ENCODE measurements at places on chromosomes 2 and 18.

- no peak for DNase-seq
Observed at GRCh38 chr2:150482667-150483400, 4.6 kb downstream of the RND3 start.

DNA sequence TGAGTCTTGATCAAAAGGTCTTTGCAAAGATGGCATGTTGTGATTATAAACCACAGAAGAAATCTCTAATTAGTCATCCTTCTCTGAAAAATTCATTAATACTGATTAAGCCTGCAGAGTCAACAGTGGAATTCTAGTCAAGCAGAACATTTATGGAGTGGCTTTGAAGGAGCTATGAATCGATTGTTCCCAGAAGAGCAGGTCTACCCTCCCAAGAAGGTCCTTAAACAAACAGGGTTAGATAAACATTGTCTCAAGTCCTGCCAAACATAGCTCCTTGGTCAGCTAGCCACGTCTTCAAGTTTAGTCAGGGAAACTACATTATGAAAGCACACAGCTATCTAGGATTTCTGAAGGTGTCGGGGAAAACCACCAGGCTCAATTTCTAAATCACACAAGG lies 88.9 kb downstream of the ITGA4 start:
- no peak for DNase-seq

- DNase-seq: no peak
Observed at GRCh38 chr2:14569294-14569693, 63.2 kb upstream of the LRATD1 start.

DNA sequence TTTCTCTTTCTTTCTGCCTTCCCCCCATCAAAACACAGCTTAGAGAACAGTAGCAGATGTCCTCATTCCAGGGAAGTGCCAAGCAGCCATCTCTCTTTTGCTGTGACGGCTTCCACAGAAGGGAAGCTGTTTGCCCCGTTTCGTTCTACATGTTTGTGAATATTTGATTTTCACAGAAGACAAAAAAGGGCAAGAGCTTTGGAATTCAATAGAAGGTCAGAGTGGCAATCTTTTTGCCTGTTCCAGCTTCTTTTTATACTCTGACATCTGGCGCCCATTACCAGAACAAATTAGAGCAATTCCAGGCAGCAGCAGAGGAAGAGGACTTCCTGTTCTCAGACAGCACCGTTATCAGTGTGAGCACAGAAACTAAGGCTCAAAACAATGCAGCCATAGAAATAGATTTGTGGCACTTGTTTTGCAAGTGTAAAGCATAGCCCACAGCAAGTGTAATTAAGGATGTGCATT lies 79.0 kb upstream of the CDH19 start:
- no peak for DNase-seq

GRCh38 chr2:230887342-230887741 lies 22.6 kb downstream of the ITM2C start:
- DNase-seq: no peak

DNA sequence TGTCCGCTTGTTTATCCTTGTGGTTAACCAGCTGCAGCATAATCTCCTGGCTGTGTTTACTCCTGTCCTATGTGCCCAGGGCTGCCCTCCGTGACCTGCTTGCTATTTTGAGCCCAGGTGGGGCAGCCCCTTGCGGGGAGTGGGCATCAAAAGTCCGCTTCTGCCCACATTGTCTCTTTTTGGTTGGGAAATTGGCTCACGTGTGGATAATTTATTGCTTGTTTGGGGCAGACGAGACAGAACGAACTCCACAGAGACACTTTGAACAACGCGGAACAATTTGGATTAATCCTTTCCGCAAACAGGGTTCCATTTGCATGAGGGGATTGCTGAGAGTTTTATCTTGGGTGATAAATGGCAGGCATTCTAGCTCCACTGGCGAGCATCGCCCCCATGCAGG lies 8.1 kb upstream of the CXCR4 start:
- no peak for DNase-seq

- DNase-seq: no peak
Observed at GRCh38 chr2:47508641-47509040, 105.7 kb downstream of the MSH2 start.

DNA sequence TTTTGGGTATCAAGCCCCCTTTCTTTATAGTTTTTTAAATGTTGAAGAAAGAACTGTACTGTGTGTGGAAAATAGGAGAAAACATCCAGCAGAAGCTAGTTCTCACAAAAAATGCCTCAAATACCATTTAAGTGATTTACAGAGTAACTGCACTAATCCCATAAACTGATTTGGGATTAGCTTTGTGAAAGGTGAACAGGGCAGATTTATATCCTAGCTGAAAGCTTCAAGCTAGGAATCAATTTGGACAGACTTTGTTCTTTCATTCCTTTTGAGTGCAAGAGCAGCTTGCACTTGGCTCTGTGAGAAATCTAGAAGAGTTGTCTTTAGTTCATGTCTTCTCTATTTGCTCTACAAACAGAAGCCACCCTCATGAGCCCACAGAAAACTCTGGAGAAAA lies 183.9 kb upstream of the VRK2 start:
- DNase-seq: no peak

GRCh38 chr18:49112664-49113063 lies 161.9 kb upstream of the SMAD7 start:
- no peak for DNase-seq

DNA sequence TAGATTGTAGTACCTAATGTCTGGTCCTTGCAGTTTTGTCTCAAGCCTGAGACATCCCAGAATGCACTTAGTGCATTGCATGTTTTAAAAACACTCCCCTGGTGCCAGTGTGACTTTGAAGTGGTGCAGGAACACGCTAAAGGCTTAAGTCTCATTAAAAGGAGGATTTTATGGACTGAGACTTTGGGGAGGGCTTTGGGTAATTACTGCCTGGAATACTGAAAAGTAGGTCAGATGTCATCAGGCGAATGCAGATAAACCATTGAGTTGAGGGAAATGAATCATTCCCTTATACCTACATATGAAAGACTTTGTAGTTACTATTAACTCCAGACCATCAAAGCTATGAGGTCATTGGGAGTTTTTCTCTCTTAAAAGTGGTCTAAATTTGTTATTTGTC lies 3.0 kb upstream of the OSBPL1A start:
- no peak for DNase-seq

DNA sequence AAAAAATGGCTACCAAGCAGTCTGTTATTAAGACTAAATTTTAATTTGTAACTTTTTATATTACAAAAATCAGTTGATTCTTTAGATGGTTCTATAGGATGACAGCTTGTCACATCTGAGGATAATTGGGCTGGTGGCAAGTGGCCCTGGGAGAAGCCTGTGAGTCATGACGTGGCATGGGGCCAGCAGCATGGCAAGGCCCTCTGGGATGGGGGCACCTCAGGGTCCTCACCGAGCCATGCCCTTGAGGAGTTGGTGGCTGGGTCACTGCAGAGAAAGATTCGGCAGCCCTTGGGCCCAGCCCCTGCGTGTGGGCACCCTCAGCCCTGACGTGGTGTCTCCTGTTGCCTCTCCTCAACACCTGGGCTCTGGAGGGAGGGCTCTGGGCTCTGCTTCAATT lies 49.7 kb downstream of the STK25 start:
- no peak for DNase-seq

GRCh38 chr2:120817956-120818325 lies 82.3 kb downstream of the GLI2 start:
- no peak for DNase-seq

- no peak for DNase-seq
Observed at GRCh38 chr18:42185486-42185885, 230.5 kb downstream of the PIK3C3 start.

- no peak for DNase-seq
Observed at GRCh38 chr2:154133823-154134222, 262.1 kb downstream of the GALNT13 start.

- no peak for DNase-seq
Observed at GRCh38 chr2:223545830-223546229, 56.3 kb downstream of the SCG2 start.

DNA sequence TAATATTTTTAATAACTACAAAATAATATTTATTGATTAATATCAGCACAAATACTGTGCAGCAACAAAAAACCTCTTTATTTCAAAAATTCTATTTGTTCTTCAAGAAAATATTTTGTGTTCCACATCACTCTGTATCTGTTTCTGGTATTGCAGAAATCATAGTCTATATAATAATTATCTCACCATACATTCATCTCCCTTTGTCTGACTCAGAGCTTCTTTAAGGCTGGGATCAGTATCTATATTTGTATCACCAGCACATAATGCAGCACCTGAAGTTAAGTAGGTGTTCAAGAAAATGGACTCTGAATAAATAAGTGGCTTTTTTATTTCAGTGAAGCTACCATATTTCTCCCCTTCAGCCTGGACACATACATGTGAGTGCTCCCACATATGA lies 1.6 kb upstream of the MARCHF4 start:
- no peak for DNase-seq

DNA sequence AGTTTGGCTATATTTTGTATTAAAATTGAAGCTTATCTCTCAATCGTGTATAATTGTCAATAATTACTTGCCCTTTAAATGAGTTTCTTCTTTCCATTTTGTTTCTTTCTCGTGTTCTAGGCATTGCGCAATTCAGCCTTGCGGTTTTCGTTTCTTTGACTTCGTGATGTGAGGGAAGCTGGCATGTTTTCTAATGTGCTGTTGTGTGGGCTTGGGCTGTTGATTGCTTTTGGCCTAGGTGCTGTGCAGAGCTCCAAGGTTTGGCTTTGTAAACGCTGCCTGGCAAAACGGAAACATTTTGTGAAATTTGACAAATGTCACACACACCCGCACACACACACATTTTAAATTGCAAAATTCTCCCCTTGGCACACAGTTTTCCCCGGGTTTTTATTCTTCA lies 242.6 kb upstream of the TCF4 start:
- no peak for DNase-seq

DNA sequence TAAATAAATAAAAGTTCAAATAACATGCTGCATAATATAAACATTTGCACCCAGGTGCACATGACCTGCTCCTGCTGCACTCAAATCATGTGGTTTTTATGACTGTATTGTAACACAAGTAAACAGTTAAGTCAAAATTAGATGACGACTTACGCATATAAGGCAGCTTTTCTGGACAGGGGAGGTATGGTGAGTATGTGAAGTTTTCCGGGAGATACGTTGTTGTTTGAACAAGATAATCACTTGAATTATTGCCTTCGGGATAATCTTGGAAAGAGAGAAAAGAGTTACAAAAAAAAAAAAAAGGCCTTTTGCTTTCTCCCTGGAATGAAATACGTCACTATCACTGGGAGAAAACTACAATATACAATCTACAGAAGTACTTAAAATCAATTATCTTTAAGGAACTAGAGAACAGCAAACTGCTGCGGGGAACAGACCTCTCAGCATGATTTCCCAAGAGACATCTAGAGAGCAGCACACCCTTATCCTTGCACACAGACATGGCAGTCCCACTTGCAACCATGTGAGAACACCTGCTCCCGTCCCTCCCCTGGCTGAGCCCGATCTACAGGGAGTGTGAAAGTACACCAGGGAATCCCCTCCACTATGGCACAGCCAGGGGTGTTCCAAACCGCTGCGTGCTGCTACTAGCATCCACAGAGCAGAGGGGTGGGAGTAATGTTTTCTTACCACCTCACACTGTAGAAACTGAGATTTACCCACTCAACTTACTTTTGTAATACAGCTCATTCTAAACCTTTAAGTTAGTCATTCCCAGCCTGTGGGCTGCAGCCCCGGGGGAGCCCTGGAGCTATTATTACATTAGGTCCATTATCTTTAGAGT lies 26.3 kb downstream of the B4GALT6 start:
- DNase-seq: peak; percentile 57

DNA sequence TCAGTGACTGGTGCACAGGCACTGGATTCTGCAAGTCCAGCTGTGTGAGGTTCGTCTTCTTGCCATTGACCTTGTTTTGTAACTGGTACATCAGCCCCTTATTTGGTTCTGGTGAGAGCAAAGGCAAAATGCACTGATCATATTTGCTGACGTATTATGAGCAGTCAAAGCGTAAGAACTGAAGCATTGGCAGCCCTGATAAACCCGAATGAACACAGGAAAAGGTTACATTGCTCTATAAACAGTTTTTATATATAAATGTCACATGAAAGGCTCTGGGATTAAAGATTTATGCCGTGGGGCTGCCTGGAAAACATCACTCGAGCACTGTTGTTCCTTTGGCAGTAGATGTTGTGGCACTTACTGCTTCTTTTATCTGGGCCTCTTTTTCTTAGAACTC lies 167.9 kb downstream of the IRS1 start:
- DNase-seq: no peak

GRCh38 chr2:96501471-96501874 lies 3.7 kb downstream of the NEURL3 start:
- DNase-seq: peak; percentile 23

DNA sequence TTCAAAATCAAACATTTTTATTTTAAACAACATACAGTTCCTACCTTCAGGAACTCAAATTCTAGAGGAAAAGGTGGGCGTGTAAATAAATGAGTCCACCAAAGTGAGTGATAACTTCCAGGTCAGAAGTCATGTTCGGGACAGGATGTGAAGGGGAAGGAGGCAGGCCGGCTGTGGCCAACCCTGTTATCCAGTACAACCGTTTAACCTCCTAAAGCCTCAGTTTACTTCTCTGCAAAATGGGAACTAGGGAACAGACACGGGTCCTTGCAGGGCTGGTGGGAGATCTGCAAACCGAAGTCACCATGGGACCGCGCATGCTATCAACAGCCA lies 373 bp downstream of the EIPR1 start:
- DNase-seq: no peak

DNA sequence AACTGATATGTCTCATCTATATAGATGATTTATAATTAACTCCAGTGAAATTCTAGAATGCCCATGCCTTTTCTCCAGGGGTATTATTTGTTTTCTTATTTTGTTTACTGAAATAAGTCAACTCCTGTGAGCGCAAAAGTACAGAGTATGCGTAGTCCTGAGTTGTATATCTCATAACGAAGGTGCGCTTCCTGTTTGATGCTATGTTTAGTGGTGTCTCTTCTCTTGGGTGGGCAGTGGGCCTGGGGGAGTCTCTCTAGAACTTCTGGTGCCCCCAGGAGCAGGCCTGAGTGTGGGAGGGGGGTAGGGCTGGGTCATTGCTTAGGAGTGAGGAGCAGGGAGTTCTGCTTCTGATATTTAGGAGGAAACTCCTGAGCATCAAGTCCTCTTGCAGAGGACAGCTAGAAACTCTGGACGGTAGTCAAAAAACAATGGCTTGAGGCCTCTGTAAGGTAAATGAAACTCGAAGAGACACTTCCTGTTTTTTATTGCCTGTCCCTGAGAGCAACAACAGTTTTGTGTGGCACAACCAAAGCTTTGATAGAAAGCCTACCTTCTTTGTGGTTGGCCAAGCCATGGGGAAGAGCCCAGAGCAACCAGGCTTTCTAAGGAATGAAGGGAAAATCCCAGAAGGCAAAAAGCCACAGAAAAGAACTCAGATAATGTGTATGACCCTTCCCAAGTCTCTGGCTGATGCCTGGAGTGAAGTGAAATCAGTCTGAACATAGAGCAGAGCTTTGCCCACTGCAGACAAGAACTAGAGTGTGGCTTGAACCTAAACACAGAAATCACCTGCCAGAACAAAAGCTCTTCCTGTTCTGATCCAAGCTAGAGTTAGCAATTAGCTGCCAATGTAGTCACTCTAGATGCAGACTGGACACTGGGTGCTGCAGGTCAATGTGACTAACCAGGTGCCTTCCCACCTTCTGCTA lies 8.5 kb upstream of the SP140L start:
- no peak for DNase-seq

Data from stimulated activated CD4-positive, alpha-beta T cell treated with anti-CD3 and anti-CD28 coated beads, Interleukin-2, amount 100 ng/mL, for 24 hours (primary cell).